ENCODE measurements at places on chromosomes 1 and 21. TPM values are rescaled to one million over a fixed set of nuclear protein-coding genes. Genes with fewer than 3 reads are reported as not detected.

- DNase-seq = no peak
Observed at GRCh38 chr1:40840526-40841323, 21.4 kb downstream of the CITED4 start.

- no peak for DNase-seq
Observed at GRCh38 chr1:70318191-70318590, 36.3 kb downstream of the ANKRD13C start.

DNA sequence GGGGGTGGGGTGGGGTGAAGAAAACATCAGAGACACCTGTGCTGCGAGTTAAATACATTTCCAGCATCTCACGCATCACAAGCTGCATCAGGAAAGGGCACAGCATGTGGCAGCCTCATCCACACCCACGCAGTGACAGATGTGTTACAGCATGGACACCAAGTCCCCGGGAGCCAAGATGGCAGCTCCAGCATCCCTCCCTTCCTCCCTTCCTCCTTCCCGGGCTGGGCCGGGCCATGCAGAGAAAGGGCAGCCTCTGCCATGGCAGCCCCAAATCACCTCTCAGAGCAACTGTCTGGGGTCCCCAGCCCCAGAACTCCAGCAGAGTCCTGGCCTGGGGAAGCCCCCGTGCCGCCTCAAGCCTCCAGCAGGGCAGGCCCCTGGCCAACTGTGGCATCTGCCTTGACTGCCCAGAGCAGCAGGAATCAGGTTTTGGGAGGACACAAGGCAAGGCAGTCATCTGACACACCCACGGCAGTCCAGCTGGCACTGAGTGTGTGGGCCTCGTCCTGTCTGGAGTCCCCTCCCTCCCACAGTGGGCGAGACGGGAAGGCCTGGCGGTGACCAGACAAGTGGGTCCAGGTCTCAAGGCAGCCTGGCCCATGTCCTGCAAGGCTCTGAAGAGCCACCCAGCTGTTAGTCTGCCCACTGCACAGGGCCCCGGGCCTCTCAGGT is 6.2 kb downstream of the SMIM1 start:
- peak; percentile 28 for DNase-seq

GRCh38 chr1:65979136-65980044 is 186.7 kb downstream of the PDE4B start:
- DNase-seq = no peak

- DNase-seq = no peak
Observed at GRCh38 chr1:107687849-107688753, 276.9 kb downstream of the VAV3 start.

DNA sequence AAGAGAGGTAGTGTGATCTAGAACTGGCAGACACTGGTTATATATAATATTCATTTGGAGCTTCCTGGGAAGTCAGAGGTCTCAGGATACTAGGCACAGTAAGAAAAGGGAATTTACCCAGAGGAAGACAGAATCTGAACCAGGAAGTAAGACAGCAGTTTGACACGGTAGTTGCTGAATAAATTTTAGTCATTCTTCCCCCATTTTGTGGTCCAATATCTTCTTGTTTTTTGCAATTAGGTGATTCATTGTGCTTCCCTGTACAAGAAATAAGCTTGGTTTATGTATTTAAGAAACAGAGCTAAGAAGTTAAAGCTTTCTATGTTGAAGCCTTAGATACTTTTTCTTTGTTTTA is 1.3 kb downstream of the TMEM167B start:
- no peak for DNase-seq

DNA sequence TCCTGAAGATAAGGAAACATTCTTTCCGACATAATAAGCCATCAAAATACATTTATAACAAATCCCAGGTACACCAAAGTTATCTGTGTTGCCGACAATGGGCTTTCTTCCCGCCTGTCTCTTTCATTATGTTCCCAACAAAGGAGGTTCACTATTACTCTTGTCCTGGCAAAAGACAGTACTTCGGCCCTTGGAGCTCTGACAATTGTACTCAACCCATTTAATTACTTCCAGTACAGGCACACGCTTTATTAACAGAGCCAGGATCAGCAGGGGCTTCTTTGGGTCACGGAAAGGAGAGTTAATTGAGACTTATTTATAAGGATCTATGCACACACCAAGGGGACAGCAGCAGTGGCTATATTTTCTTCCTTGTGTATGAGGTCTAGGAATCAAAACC is 46.6 kb upstream of the DUSP10 start:
- DNase-seq = no peak

DNA sequence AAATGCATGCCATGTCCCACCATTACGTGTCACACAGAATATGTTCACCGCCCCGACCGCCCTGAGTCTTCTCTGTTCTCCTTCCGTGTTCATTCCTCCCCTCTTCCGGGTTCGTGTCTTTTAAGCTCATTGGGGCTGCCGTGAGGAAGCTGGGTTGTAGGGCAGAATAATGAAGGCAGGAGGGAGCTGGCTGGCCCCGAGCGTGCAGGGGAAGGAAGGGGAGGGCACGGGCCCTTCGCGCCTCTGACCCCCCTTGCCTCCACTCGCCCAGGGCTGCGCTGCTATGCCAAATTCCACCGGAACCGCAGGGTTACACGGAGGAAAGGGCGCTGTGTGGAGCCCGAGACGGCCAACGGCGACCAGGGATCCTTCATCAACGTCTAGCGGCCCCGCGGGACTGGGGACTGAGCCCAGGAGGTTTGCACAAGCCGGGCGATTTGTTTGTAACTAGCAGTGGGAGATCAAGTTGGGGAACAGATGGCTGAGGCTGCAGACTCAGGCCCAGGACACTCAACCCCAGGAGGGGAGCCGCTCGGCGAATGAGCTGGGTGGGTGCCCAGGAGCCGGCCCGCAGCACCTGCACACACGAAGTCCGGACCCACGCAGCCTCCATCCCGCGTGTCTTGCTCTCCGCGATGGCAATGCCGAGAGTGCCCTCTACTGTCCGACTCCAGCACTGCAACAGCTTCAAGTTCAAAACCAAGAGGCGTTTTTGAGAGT is 16.5 kb upstream of the AGTRAP start:
- peak; percentile 88 for DNase-seq

Gene SLC45A1
- total RNA-seq = 0.61 TPM

Gene FCMR
- 1.0 TPM for total RNA-seq
